ENCODE measurements at places on chromosomes 1 and 21.

DNA sequence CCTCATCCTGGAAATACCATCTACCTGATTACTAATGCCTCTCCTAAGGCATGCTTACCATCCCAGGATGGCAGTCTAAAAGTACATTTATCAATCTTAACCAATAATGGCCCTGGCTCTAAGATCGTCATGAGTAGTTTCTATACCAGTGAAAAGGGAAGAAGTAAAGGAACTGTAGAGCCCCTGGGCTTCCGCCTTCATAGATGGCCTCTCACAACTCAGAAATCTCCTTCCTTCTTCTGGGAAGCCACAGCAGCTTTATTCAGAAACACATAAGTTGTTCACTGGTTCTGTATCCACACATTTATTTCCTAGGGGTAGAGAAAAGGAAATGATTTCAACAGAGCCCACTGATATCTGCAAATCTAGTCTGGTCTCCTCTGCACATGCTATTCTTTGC is 41.0 kb upstream of the CD5L start:
- no peak for DNase-seq

DNA sequence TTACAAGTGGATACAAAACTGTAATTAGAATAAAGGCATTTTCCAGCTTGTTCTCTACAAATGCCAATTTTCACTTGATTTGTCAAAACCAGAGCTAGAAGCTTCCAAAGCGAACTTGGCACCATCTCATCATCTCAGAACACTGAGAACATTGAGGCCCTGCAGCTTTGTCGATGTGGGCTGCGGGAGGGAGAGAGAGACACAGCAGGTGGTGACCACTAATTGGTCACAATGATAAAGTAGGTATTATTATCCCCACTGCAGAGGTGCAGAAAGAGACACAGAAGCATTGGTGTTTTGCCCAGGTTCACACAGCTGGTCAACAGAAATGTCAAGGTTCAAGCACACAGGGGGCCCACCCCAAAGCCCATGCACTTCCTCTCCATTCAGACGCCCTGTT is 72.2 kb upstream of the KRTAP19-8 start:
- DNase-seq, result no peak

GRCh38 chr1:225207791-225208190 is 220.0 kb downstream of the LBR start:
- DNase-seq, result no peak

- DNase-seq, result no peak
Observed at GRCh38 chr1:36836196-36836883, 198.0 kb downstream of the GRIK3 start.

DNA sequence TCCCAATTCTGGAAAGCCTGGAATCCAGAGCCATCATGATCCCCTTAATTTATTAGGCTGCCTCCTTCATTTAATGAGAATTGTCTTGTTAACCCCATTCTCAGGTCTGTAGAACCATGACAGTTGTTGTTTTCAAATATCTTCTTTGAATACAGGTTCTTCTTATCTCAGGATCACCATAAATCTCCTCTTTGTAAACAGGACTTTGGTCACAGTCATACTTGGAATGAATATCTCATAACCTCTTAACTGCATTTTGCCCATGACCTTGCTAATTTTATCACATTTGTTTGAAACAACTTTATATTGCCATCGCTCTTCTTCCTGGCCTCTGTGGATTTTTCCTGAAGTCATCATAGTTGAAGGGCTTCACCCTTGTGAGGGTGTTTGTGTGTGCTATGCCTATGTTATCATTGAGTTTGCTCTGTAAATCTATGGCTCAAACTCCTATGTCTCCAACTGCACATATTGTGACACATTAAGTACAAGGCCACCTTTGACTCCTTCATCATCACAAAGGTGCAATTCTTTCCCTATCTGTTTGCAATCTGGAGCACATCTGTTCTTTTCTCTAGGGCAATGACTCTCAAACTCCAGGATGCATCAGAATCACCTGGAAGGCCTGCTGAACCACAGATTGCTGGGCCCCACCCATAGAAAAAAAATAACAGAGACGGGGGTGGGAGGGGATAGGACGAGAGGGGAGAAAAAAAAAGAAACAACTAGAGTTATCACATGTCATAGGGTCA is 54.2 kb downstream of the FCRL5 start:
- DNase-seq, result no peak

GRCh38 chr1:76607717-76608116 is 259.6 kb upstream of the ST6GALNAC5 start:
- DNase-seq, result no peak

- peak; percentile 70 for DNase-seq
Observed at GRCh38 chr1:234862944-234863515, 253.1 kb upstream of the IRF2BP2 start.

GRCh38 chr21:15764878-15765277 is 35.1 kb downstream of the USP25 start:
- no peak for DNase-seq

DNA sequence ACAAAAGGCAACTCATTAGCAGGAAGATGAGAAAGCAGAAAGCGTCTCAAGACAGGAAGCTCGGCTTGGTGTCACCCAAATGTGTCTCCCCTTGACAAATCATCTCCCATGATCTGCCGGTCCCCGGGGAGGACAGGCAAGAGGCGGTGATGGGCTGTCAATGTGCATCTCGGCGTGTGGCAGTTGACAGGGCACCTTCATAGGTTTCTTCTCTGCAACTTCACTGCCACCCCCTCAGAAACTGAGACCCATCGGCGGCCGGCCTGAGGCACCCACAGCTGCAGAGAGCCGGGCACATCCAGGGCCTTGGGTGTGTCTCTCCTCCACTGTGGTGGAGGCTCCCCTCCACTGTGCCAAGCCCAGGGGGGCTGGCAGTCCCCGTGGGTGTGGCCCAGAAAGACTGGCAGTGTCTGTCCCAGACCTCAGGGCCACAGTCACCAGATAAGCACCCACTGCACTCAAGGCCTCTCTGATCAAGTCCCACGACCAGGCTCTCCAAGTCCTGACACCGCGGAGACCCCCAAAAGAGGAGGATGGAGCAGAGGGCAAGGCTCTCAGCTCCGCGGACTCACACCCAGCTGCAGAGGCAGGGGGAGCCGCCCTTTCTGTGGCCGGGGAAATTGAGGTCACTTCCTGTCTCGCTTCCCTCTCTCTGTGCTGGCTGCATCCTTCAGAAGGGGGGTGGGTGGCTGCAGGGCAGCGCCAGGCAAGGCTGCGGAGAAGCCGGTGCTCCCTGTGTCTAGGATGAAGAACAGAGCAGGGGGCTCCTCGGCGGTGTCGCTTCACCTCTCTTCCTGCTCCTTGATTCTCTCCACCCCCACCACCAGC is 39.6 kb upstream of the LBR start:
- peak; percentile 44 for DNase-seq

GRCh38 chr1:200960948-200961340 is 62.6 kb downstream of the KIF21B start:
- DNase-seq, result no peak

GRCh38 chr1:20329793-20330542 is 39.3 kb downstream of the VWA5B1 start:
- no peak for DNase-seq

DNA sequence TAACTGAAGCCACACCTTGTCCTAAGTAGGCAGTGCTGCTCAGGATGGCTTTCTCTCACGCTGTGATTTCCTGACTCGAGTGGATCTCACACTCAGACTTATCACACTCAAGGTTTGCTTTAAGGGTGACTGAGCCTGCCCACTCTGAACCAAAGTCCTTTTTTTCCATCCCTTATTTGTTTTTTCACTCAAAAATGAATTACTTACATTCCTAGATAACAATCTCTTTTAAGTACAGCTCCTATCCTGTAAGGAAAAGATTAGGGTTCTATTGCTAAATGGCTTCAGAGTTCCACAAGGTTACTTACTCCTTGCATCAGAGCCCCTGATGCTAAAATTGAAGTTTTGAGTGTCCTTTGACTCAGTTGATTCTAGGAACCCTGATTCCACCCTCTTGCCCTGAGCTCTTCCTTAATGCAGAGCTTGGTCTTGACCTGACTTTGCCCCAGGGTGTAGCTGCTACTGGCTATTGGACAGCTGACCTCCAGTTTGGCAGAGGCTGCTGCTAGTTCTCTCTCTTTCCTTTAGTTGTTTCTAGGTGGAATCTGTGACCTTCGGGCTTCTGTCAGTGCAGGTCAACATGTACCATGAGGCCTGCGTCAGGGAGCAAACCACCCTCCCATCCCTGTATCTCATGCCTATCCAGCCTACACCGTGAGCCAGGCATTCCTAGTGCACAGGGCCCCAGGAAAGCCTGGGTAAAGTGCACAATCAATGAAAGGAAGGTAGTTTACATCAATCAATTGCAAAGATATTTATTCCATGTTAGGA is 80.1 kb upstream of the CD55 start:
- DNase-seq, result no peak

- DNase-seq, result no peak
Observed at GRCh38 chr1:31866450-31867032, 50.7 kb upstream of the SPOCD1 start.

- no peak for DNase-seq
Observed at GRCh38 chr1:48070396-48070750, 73.2 kb upstream of the TRABD2B start.

DNA sequence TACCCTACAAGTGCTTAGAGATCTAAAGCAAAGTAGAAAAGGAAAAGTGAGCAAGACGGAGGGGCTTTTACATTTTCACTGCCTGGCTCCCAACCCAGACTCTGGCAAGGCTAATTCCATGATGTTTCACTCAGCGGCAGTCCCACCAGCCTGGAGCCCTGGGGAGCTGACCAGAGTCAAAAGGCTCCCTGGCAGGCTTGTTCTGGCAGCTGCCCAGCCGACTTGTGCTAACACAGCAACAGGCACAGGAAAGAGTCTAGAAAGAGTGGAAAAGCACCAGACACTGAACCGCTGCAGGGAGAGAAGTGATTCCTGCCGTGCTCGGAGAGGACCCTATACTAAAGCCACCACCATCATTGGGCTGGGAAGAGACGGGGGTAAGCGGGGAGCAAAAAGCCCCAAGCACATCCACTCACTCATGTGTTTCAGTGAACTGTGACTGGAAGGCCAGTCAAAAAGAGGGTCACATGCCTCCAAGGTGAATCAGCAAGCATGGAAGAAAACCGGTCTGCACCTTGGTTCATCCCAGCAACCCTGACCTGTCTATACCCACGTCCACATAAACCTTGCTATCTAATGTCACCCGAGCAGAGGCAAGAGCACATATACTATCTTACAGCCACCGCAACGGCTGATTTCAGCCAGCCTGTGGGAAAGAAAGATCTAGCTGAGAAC is 8.0 kb downstream of the SMIM12 start:
- no peak for DNase-seq

GRCh38 chr1:228079601-228080263 is 2.8 kb upstream of the ARF1 start:
- no peak for DNase-seq

DNA sequence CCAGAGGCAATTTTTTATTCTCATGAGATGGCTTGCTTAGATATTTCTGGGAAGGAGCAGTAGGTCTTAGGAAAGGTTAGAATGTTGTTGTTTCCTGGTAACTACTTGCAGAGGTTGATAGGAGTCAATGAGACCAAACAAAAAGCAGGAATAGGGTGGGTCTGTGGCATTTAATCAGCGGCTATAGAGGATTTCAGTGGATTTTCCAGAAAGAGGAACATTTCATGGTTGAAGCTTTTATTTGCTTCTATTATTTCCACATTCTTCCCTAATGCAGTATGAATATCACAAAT is 111.3 kb upstream of the PALMD start:
- DNase-seq, result no peak

DNA sequence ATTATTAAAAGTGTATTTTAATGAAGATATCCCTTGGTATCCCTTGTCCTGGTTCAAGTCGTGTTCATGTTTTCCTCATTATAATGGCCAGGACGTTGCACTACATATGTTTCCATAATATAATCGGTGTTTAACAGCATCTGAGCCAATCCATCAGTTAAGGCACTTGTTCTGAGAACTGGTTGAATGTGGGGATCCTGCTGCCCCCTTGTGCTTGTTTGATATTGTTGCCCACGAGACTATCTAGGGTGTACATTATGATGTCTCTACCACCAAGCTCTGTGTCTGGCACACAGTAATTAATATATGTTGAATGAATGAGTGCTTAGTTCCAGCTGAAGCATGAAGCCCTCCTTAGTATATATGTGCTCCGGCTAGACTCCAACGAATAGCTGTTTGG is 193.0 kb downstream of the CACNA1E start:
- peak; percentile 10 for DNase-seq

GRCh38 chr21:41659791-41660560 is 106.9 kb downstream of the RIPK4 start:
- no peak for DNase-seq

- DNase-seq, result no peak
Observed at GRCh38 chr1:151613282-151613780, 1.5 kb downstream of the SNX27 start.

- no peak for DNase-seq
Observed at GRCh38 chr1:213274140-213274539, 223.1 kb downstream of the RPS6KC1 start.

- DNase-seq, result no peak
Observed at GRCh38 chr1:206578978-206579374, 33.3 kb downstream of the EIF2D start.

- DNase-seq, result peak; percentile 27
Observed at GRCh38 chr1:212979340-212980122, 29.2 kb downstream of the VASH2 start.

DNA sequence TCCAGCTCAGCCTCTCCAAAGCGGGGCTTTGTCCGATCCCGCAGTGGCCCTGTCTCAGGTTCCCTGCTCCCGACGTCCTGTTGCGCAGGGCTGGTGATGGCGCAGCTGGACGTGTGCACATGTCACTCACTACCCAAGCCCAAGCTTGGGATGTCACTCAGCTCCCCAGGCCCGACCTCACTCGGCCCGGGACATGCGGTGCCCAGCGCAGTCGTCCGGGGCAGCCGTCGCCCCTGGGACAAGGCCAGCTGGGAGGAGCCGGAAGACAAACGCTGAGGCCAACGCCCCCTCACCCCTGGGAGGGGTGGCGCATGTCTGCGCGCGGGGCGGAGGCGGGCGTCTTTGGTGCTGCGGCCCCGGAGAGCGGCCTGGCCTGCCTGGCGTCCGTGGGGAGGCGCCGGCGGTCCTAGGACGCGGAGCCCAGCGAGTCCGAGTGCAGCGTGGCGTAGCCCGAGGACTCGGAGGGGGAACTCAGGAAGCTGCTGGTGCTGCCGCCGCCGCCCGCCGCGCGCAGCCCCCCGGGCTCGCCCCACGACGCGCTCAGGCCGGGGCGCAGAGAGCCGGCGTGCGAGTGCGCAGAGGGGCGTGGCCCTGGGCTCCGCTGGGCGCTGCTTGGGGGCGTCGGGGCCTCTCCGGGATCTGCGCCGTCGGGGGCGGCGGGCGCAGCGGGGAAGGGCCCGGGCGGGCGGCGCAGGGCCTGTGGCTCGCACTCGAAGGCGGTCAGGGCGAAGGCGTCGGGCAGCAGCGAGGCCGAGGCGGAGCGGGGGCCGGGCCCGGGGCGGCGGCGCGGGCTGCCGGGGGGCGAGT is 5.2 kb downstream of the HES3 start:
- DNase-seq, result no peak

- no peak for DNase-seq
Observed at GRCh38 chr1:198780376-198780775, 141.5 kb downstream of the PTPRC start.

DNA sequence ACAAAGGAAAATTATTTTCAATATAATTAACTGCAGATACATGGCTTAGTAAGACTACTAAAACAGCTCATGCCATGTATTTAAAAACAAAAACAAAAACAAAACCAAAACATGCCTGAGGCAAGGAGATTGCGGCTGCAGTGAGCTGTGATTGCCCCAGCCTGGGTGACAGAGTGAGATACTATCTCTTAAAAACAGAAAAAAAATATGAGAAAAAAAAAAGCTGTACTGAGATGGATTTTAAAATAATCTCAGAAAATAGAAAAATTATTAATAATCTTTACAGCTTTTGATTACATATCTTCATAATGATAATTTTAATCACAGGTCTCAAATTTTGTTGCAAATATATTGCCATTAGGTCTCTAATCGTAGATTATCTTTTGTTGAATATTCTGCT is 24.0 kb upstream of the LIN9 start:
- no peak for DNase-seq

GRCh38 chr1:15950763-15951295 is 25.1 kb downstream of the ZBTB17 start:
- DNase-seq, result no peak

Measured in gastrocnemius medialis (tissue), 4 donors.